ENCODE measurements at places on chromosomes 16 and 17.

DNA sequence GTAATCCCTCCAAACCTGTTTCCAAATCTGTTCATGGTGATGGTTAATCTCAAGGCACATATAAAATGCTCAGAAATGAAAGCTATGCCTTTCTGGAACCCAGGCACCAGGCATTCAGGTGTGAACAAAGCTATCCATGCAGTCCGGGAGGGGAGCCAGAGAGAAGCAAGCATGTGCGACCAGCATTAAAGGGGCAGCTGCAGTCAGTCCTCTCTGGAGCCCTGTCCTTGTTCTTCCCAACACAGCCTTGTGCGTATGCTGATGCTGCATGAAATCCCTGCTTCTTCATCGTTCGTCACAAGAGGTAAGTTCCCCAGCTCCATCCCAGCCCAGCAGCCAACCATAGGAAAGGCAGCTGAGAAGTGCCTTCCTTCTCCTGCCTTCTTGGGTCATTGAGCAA, 148.7 kb downstream of the GRIN2A start:
- DNase-seq = no peak

DNA sequence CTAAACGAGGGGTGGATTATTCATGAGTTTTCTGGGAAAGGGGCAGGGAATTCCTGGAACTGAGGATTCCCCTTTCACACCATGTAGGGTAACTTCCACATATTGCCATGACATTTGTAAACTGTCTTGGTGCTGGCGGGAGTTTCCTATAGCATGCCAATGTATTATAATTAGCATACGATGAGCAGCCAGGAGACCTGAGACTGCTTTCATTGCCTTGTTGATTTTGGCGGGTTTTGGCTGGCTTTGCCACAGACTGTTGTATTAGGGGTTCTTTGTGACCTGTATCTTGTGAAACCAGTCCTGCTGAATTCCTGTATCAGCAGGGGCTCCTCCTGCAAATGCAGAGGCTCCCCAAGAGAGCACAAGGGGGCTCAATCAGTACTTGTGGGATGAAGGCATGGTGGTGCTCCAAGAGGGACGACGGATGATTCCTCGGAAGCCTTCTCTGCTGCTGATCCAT, 104.4 kb upstream of the CACNG5 start:
- no peak for DNase-seq

GRCh38 chr16:80663078-80663477, 122.3 kb downstream of the DYNLRB2 start:
- DNase-seq = no peak

DNA sequence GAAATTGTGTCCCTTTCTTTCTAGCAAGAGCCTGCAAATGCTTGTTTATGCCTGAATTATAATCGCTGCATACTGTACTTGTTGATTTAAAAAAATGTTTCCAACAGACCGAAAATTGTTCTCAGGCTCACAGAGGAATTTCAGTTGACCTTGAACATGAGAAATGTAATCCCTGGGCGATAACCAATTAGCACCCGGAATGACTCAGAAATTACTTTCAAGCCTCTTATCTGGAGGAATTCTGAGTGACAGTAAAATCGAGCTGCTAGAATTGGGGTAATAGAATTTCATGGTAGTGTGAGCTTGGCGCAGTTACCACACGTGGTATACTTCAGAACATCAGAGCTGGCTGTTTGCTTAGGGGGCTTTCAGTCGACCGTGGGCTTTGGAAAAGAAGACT, 139.1 kb upstream of the CACNG3 start:
- DNase-seq = no peak

GRCh38 chr17:28055546-28056275, 13.2 kb downstream of the NLK start:
- no peak for DNase-seq

- DNase-seq = no peak
Observed at GRCh38 chr17:39014795-39015545, 47.8 kb upstream of the FBXO47 start.

DNA sequence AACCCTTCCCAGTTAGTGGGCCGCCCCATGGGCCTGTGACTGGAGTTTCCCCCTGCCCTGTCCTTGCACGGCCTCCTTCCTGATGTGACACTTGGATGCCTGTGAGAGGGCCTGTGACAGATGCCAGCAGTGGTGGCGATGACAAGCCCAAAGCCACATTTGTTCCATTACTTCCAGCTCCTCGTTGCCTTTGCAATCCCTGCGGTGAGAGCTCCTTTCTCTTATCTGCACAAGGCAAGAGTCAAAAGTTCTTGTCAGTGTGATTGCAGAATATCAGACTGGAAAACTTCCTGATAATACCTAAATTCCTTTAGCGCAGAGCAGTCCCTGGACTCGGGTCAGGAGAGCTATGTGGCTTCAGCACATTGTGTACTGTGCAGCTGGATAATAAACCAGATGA, 54.4 kb upstream of the ARHGAP44 start:
- no peak for DNase-seq

DNA sequence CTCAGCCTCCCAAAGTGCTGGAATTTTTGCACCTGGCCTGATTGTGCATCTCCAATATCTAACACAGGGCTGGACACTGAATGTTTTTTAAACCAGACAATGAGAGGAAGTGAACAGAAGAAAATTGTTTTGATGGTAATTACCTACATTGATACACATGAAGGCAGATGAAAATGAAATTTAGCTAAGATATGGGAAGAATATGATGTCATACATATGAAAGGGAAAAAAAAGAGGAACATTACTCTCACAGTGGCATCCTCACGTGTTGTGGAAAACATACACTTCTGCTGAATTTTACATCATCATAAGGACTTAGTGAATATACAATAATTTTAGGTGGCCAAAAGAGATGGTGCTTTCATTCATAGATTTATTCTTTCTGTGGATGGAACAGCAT, 111.7 kb downstream of the SYCE1L start:
- DNase-seq = no peak

DNA sequence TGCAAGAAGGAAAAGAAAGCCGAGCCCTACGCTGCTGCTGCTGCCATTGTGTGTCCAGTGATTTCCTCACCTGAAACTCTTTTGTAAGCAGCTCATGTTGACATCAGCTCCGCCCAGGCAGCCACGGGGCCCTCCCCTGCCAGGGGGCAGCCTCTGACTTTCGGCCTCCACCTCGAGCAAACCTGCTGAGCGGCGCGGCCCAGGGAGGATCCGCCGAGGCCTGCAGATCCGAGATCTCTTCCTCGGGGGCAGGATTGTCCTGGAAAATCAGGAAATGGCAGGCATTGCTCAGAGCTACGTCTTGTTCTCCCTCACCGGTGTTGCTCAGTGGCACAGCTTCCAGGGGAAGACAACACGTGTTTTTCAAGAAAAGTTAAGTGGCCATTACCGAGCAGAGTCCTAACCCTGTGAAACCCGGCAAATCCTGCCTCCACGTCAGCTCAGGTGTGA, 35.6 kb upstream of the ZNF750 start:
- DNase-seq = peak; percentile 81

- DNase-seq = no peak
Observed at GRCh38 chr17:43772877-43773648, 5.7 kb downstream of the DUSP3 start.

- DNase-seq = no peak
Observed at GRCh38 chr17:36153895-36154610, 22.4 kb downstream of the TBC1D3B start.

- no peak for DNase-seq
Observed at GRCh38 chr16:73166441-73166851, 118.5 kb upstream of the ZFHX3 start.

DNA sequence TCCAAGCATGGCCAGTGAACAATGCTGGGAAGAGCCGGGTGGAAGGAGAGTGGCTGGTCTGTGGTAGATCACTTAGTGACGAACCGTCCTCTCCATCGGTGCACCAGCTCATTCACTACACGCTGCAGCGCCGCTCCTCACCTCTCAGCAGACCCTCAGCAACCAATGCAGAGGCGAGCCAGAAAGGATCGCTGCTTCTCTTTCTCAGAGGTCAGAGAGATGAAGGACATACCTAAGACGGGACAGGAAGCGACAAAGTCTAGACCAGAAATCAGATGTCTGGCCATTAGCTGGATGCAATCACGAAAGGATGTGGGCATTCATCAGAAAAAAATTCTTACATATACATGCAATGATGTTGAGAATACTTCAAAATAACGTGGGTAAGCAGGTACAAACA, 26.9 kb downstream of the NSMCE1 start:
- DNase-seq = peak; percentile 28

GRCh38 chr17:43702637-43703036, 40.9 kb upstream of the MEOX1 start:
- no peak for DNase-seq

DNA sequence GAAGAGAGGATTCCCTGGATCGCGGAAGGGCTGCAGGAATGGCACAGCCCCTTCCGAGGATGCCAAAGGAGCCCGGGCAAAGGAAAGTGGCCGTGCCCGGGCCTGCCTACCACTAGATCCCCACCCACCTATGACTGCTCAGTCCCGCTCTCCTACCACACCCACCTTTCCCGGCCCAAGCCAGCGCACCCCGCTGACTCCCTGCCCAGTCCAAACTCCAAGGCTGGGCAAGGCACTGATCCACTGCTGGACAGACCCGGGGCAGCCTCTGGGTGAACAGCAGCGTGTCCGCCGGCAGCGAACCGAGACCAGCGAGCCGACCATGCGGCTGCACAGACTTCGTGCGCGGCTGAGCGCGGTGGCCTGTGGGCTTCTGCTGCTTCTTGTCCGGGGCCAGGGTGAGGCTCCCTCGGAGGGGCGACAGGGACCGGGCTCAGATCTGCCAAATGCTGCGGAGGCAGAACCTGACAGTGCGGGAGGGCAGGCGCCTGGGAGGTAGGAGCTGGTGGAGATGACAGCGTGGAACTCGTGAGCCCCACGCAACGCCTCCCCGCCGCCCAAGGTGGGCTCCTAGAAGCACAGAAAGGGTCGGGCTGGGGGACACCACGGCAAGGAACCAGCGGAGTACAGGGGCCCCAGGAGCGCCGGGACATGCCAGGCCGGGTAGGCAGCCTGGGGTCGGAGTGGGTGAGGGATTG, at the start of gene CES2:
CES2 (plus strand) TSS at position 203 of the 698 bp plus-strand sequence; CDS start at position 323, 120 bp downstream.
- DNase-seq = no peak

DNA sequence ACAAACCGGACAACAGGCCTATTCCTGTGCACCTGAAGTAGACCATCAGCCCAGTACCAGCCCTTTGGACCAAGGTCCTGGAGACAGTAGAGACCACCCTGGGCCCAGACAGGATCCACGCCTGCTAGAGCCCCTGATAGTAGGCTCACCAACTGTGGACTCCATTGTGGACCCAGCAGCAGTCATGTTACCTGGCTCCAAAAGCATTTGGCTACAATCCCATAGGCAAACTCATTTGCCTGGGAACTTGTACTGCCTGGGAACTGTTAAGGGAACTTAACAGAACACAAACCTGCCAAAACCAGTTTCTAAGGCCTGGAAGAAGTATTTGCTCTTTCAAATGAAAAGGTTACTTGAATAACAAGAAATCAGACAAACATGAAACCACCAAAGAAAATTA, 10.0 kb upstream of the ACSM1 start:
- DNase-seq = no peak

- DNase-seq = peak; percentile 74
Observed at GRCh38 chr17:385178-385835, 32.7 kb upstream of the RPH3AL start.

DNA sequence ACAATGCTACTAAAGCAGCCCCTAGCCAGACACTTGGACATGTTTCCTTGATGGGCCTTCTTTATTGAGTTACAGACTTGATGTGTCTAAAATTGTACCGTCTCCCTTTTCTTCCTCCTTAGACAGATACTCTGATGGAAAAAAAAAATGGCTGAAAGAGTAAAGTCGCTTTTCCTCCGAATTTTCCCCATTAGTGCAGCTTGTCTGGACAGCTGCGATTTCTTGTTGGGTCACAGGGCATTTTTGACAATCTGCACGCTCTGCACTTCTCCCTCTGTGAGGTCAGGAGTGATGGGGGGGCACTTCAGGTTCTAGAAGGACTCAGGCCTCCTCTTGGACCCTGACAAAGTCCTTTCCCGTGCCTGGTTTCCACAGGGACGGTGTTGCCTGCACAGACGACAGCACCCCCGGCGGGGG, 968 bp upstream of the PRKAR1A start:
- peak; percentile 82 for DNase-seq

DNA sequence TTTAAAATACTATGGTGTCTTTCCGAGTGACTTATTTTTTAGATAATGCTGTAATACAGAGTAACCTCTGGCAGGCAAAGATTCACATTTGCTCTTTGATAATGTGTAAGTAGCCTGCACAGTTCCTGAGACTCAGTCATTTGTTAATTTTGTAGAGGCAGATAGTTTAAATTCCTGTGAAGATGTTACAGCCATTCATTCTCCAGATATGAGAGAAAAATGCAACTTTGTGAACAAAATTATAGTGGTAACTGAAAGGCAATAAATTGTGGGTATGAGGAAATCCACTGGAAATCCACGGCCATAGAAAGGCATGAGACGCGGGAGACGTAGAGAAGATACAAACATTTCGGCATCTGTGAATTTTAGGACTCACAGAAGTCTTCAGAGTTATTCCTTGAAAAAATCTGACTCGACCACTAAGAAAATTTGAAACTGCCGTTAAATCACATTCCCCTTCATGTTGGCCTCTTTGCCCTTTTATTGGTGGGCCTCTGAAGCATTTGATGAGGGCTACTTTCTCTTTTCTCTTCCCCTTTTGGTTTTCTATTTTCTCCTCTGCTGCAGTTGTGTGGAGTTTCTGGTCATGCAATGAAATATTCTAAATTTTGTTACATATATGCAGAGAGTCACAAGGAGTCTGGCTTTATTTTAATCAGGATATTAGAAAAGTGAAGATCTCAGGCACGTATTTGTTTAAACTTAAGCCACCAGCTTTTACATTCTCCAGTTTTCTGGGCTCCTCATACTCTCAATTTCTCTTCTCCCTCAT, 18.8 kb downstream of the HS3ST3A1 start:
- no peak for DNase-seq

DNA sequence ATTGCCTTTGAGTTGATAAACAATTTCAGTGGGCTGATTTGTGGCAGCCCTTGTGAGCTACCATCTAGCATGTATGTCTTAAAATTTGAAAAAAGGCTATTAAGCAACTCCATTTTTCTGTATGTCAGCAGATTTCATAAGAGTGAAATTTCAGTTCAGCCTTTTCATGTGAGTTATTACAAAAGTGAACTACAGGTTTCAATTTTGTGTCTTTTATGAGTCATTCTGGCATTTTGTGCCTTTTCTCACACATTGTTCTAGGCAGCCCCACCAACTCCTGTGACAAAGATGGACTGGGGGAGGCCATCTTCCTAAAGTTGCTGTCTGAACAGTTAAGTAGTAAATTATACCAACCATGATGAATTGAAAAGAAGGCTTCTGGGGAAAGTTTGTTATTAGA, 52.1 kb downstream of the USP10 start:
- DNase-seq = no peak

DNA sequence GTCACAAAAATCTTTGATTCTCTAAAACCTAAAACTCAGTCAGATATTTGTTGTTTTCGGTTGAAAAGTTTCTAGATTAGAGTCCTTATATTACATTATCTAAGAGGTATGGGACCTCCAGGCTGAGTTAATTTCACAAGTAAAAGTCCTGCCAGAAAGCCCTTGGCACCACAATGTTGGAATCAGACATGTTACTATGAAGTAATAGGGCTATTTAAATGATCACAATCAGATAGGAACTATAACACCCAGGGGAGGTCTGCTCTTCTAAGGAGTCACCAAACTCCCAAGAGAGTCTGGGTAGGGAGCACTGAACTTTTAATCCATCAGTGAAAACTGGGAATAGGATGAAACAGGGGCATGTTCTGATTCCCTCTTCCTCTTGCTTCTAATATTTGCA, 54.2 kb downstream of the WIPI1 start:
- DNase-seq = no peak

Data from suprapubic skin (tissue), 4 donors.